H9 (cell line): ENCODE measurements at places on chromosomes 12 and 14. TPM values are rescaled to one million over a fixed set of nuclear protein-coding genes. Genes with fewer than 3 reads are reported as not detected.

CIDEB gene
- not detected in 2 replicates for total RNA-seq

COCH gene
- total RNA-seq: 25.8 and 26.0 TPM in 2 replicates

PLEK2 gene
- not detected in 2 replicates for total RNA-seq

RD3L gene
- not detected in 2 replicates for total RNA-seq

DNA sequence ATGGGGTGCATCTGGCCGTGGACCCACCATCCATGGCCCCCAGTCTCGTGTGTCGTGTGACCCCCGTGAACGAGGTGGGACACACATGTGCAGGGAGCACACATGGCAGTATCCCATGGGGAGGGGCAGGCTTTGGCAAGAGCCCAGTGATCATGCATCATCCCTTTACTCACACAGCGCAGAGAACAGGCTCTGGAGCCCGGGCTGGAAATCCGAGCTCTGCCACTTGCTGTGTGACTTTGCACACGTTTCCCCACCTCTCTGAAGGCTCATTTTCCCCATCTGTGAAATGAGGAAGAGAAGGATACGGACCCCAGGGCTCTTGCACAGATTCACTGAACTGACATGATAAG is 119.9 kb downstream of the PHETA1 start:
- DNase-seq: no peak

DNA sequence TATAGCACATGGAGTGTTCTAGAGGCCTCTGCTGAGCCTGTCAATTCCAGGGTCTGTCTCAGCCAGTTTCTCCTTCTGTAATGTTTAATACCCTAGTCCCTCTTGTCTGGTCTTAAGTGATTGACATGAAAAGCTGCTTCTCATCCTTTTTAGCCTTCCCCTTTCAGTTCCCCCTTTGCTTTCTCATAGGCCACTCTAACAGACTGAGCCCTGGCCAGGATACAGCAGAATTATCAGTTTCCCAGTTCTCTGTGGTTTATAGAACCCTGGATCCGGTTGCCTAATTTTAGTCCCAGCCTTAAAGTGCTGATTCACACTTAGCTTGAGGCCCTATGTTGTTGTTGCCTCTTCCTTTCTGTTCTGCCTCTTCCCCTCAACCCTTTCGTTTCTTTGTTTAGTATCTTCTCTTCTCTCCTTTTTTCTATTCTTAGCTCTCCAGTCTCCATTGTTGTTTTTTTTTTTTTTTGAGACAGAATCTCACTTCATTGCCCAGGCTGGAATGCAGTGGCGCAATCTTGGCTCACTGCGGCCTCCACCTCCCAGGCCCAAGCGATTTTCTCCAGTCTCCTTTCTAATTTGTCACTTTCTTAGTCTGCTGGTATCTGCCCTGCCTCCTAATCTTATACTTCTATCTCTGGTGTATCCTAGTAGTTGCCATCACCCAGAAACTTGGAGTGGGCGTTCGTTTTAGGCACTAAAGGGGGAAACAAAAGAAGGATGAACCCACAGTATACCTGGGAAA is 2.9 kb upstream of the BIN2 start:
- DNase-seq: no peak

DNA sequence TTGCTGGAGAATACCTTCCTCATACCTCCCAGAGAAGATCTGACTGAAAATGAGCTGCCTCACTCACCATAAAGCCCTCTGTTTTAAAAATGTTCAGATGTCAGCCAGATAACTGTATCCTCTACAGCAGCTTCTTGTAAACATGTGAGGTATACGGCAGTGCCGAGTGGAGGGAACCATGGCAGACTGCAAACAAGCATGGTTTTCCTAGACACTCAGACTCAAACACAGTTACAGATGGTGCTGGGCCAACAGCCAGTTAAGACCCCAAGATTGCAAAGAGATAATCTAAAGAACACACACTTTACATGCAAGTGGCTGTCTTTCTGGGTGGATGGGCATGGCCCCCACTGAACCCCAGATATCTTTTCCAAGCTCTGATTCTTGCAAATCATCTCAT is 16.6 kb upstream of the CCDC177 start:
- DNase-seq: no peak

DNA sequence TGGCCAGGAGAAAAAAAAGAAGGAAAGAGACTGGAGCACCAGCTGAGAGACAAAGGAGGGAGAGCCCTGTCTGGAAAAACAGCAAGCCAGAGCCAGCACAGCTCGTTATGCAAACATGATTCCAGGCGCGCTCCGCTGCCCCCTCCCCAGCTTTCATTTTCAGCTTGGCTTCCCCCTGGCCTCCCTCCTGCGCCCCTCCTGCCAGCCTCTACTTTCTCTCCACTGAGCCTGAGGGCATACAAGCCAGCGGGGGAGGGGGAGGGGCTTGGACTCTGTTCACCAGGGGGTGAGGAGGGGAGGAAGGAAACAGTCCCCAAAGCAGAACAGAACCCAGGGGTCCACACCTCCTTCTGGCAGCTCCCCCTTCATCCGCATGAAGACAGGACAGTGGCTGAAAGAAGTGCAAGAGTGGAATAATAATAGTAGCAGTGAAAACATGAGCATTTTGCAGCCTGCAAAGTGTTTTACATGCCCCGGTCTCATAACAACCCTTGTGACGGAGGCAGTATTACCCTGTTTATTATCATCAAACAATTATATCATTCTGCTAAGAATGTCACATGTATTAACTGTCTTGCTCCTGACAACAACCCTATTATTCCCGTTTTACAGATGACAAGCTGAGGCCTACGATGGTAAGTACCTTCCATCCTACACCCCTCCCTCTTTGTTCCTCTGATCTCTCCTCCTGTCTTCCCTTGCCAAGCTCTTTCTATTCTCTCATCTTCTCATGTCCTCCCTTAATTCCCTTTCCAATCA is 24.2 kb downstream of the SMUG1 start:
- peak; percentile 64 for DNase-seq

GRCh38 chr14:103542605-103543088 is 13.7 kb downstream of the TRMT61A start:
- DNase-seq: peak; percentile 94

- DNase-seq: no peak
Observed at GRCh38 chr12:19659086-19659485, 219.8 kb downstream of the AEBP2 start.

DNA sequence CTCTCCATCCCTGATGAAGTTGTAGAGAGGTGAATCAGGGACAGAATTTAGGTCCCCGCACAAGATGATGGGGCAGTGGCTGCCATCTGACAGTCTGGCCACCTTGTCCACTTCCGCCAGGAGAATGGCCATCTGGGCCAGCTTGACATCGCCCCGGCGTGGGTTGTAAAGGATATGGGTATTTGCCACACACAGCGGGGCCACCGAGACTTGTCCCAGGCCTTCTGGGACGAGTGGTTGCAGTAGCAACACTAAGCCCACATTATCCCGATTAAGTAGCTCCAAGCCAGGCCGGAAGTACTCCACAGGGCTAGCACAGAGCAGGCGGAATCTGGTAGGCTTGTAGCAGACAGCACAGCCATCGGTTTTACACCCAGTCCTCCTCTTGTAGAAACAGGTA is 6.2 kb downstream of the ANGEL1 start:
- no peak for DNase-seq
